ENCODE measurements at places on chromosomes 12 and 14. TPM values are rescaled to one million over a fixed set of nuclear protein-coding genes. Genes with fewer than 3 reads are reported as not detected.

DNA sequence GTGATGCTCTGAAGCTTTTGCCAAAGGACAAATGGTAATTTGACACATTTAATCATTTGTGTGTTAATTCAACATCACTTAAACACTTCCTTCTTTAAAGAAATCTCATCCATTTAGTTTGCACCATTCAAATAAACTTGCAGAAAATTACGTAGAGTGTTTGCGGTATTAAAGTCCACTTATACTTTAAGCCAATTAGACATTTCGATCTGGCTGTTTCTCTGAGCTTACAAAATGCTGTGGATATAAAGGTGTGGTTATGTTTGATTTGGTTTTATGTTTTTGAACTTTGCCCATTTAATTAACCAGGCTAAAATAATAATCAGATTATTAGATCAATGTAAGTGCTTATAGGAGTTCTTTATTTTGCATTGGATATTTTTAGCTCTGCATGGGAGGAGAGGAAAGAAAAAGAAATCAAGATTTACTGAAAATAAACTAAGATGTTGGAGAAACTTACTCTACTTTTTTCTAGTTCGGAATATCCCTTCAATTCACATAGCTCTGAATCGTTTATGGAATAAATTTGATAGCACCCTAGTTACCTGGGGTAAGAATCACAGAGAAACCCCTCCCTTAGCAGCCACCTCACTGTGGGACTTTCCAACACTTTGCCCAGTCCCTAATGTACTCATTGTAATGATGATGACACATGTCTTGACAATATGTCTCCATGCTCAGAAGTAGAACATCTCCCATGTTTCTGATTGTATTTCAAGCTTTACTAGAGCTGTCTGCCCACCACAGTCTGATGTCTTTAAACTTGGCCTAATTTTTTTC lies 268.0 kb downstream of the BTG1 start:
- no peak for DNase-seq

DNA sequence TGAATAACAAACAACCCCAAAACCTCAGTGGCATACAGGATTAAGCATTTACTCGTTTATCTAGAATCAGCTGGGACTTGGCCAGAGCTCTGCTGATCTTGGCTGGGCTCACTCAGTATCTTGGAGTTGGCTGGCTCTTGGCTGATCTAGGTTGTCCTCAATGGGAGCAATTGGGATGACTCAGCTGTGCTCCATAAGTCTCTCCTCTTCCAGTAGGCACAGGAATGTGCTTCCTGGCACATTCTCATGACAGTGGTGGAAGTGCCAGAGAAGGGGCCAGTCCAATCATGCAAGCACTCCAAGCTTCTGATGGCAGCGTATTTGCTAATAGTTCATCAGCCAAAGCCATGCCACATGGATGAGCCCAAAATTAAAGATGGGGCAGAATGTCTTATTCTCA lies 41.7 kb upstream of the ANO4 start:
- no peak for DNase-seq

GRCh38 chr12:108587826-108588225 lies 10.1 kb downstream of the TMEM119 start:
- no peak for DNase-seq

- no peak for DNase-seq
Measured at GRCh38 chr14:89550821-89551220, 133.8 kb upstream of the FOXN3 start.

DNA sequence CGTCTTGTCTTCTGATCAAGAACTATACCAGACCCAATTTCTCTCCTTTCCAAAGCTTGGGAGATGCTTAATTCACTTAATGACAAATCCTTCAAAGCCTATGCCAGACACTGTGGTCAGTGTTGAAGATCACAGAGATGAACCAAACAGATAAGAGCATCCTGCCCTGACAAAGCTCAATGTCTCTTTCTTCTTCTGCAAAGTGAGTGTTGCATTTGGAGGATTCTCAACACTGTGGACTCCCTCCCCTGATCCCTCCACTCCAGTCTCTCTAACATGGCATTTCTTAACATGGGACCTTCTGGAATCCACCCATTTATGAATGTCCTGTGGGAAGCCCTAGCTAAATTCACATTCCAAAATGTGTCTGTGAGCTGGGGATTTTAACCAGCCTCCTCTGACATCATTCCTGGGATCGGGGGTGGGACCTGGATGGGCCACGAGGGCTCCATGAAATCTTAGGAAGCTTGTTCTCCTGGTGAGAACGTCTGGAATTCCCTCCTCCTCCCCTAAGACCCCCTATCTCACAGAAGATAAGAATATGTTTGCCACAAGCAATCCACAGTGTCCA lies 20.3 kb downstream of the SYNE3 start:
- no peak for DNase-seq

DNA sequence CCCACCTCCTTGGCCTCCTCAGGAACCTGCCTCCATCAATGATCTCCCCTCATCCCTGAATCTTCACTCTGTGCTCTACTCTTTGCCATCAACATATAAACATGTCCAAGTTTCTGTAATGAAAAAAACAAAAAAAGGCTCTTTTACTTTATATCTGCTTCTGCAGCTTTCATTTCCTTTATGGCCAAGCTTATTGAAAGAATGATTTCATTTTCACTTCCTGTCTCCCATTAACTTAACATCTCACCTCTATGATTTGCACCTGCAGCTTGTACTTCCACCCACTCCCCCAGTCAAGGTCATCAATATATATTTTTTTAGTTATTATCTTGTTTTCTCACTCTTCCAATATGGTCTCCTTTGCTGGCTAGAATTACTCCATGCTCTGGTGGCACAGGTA lies 15.6 kb upstream of the RNU6-7 start:
- no peak for DNase-seq

- DNase-seq, result no peak
Measured at GRCh38 chr14:48725051-48725734, 861.0 kb downstream of the RPS29 start.

DNA sequence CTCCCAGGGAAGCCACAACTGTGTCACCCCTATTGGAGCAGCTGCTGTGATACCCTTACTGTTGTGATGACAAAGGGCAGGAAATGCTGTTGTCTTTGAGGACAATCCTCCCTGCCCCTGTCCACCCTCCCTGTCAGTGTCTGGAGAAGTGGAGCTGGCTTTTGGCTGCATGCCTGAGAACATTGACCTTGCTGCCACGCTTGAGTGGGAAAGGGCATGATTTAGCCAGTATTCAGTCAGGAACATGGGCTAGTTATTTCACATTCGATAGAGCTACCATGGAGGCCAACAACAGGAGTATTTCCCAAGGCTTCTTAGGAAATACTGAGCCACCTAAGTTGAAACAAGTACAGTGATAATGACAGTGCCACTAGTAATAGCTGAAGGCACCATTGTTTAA lies 59.4 kb downstream of the MYRFL start:
- peak; percentile 24 for DNase-seq

- no peak for DNase-seq
Measured at GRCh38 chr12:48060474-48060873, 45.4 kb downstream of the SENP1 start.

DNA sequence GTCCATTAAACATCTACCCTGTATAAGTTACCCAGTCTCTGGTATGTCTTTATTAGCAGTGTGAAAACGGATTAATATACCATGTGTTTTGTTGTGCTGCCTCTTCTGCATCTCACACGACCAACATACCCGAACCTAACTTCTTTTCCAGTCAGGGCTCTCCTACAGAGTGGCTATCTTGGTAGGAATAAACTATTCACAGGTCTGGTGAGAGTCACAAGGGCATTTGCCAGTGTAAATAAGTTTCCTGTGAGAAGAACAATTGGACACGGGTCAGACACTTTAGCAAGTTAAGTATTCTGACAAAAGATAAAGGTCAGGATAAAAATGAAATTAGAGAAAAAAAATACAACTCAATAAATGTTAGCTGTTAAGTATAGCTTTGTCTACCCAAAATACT lies 60.9 kb downstream of the MYF5 start:
- DNase-seq, result no peak

DNA sequence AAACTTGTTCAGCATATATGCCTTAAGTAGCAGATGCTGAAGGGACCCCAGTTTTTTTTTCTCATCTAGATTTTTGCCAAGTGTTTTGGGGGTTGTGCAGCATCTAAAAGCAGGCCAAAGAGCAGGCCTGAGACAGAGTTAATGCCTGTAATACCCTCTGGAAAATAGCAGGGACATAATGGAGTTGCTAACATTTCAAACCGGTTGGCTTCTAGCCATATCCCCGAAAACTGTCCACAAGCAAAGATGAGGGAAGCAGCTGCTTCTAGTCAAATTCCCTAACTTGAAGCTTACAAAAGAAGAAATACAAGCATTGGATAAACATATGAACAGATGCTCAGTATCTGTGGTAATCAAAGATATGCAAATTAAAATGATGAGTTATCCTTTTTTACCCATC lies 52.1 kb upstream of the AEBP2 start:
- peak; percentile 70 for DNase-seq

GRCh38 chr12:41311883-41312282 lies 123.8 kb downstream of the PDZRN4 start:
- DNase-seq, result no peak

GRCh38 chr14:99822800-99823455 lies 29.7 kb downstream of the EML1 start:
- no peak for DNase-seq

DNA sequence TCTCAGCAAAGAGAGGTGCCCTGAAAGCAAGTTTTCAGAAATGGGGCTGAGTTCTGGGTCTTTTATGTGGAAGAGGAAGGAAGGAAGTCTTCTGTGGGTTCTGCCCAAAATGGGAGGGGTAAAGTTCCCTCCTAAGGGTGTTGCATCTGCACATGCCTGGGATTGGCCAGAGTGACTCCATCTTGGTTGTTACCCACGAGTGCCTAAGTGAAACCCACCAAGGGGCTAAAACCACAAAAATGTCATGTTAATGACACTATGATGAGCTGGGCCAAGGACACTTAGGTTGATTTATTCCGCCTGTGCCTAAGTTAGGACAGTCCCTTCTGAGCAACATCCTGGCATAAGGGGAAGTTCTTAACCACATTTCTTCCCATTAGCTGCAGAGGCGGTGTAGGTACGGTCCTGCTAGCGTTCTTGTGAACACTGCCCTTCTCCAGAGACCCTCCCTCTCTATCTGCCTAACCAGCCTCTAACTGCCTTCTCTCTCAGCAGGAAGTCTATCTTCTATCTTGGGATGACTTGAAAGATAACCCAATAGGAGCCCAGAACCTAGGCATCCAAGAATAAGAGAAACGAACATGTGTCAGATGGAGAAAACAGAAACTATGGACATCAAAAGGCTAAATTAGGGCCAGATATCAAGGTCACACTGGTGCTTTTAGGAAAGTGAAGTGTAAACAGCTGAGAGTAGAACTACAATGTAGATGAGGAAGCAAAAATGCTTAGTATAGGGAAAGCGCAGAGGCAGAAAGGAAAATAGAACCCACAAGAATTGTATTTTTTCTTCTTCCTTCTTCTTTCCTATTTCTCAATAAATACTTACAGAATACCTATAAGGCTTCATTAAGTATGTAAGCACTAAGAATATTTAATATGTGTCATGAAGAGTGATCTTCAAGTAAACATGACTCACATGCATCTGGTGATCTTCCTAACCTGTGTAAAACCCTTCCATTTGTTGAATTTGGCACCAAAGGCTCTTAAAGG lies 104.2 kb upstream of the AMN1 start:
- DNase-seq, result no peak

DNA sequence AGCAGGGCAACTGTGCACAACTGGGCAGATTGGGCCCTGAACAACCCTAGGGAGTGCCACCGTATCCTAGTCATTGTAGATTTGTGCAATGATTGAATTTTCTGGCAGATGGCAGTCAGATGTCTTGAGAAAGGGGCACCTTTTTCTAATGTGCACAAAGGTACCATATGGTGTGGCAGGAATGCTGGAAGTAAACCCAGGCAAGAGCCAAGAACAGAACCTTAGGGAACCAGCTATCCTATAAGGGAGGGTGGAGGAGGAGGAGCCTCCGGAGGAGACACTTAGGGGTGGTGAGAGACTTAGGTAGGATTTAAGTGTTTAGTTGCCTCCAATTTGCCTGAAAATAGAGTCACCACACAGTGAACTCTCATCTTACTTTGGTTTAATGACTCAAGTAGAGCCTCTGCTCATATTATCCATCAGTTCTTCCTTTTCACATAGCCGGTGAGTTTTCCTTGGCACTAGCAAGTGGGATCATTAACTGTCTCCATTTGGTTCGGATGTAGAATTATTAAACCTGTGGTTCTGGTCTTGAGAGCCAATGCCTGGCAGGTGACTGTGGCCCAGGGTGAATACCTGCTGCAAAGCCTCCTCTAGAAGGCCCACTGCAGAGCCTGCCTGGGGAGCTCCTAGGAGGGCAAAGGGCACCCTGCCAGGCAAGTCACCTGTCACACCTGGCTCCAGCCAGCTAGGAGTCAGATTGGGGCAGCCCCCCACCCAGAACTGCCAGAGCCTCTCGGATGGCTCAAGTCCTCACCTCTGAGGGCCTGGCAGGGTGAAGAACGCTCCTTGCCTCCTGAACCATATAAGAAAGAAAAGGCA lies 184.4 kb upstream of the HIF1A start:
- no peak for DNase-seq

DNA sequence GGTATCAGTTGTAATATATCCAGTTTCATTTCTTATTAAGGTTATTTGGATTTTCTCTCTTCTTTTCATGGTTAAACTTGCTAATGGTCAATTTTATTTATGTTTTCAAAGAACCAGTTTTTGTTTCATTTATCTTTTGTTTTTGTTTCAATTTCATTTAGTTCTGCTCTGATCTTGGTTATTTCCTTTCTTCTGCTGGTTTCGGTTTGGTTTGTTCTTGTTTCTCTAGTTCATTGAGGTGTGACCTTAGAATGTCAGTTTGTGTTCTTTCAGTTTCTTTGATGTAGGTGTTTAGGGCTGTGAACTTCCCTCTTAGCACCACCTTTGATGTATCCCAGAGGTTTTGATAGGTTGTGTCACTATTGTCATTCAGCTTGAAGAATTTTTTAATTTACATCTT lies 145.6 kb upstream of the SLCO1B1 start:
- DNase-seq, result no peak

DNA sequence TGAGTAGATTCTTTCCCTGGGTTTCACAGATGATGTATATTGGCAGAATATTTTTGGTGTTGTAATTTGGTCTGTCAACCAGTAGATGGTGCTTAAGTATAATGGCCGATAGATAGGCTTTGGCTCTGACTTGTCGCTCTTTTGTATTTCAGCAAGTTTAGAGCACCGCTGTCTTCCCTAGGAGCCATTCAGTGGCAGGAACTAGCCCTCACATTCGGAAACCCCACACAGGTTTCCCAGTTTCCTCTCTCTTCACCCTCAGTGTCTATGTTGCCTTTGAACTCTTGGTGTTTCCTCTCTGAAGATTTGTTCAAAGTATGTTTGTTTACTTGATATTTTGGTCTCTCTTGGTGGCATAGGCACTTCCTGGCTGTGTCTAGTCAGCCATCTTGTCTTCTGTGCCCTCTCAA lies 102.2 kb downstream of the GPHN start:
- no peak for DNase-seq

GRCh38 chr14:100994082-100994481 lies 90.6 kb upstream of the RTL1 start:
- DNase-seq, result no peak

The CELA1 gene
- not detected for polyA plus RNA-seq

The NRDE2 gene
- 19.9 TPM for polyA plus RNA-seq

The WSCD2 gene
- 9.1 TPM for polyA plus RNA-seq

The PROX2 gene
- polyA plus RNA-seq, result 3.3 TPM

The ZFYVE21 gene
- 56.2 TPM for polyA plus RNA-seq

The VRTN gene
- 0.06 TPM for polyA plus RNA-seq

The ENDOU gene
- 0.26 TPM for polyA plus RNA-seq

The ADAMTS20 gene
- polyA plus RNA-seq, result 0.86 TPM

The AICDA gene
- polyA plus RNA-seq, result 0.65 TPM

The PNP gene
- polyA plus RNA-seq, result 67.6 TPM

The PELI2 gene
- 26.0 TPM for polyA plus RNA-seq

The FGF23 gene
- 0.08 TPM for polyA plus RNA-seq

The CPM gene
- polyA plus RNA-seq, result 20.4 TPM

The ACADS gene
- polyA plus RNA-seq, result 26.9 TPM

Measured in renal pelvis (tissue), 12 donors.